GM23338 (cell line): ENCODE measurements at places on chromosomes 3 and 15. TPM values are rescaled to one million over a fixed set of nuclear protein-coding genes. Genes with fewer than 3 reads are reported as not detected.

The DNAJC17 gene
- total RNA-seq: 23.0 and 35.0 TPM in 2 replicates

The SLC49A4 gene
- total RNA-seq: 13.0 and 16.8 TPM in 2 replicates

DNA sequence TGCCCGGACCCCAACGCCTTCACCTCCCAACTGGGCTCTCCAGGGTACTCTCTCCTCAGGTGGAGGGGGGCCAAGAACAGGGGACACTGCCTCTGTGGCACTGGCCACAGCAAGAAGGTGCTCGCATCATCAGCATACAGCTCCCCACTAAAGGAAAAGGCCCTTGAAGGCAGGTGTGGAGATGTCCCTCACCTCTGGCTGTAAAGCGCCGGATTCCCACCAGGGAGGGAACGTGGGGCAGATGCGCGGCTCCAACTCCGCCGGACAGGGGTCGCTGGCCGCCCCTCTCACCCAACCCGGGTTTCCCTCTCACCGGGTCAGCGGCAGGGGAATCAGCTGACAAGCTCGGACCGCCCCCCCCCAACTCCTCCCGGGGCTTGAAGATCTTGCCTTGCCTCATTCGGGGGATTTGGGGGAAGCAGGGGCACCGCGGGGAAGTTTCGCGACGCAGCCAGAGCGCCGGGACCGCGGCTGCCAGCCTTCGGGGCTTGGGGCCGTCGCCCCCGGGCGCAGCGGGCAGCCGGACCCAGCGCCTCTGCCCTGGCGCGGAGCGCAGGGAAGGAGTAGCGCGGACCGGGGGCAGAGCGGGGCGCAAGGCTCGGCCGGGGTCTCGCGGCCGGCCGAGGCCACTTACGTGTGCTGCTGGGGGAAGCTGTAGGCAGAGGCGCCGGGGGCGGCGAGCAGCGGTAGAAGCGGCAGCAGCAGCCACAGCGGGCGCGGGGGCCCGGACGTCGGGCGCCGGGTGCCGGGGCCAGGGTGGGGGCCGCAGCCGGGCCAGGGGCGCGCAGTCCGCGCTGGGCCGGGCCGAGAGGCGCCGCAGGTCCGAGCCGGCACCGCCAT is 630 bp downstream of the CACNA2D2 start:
- peak; percentile 70 for DNase-seq

DNA sequence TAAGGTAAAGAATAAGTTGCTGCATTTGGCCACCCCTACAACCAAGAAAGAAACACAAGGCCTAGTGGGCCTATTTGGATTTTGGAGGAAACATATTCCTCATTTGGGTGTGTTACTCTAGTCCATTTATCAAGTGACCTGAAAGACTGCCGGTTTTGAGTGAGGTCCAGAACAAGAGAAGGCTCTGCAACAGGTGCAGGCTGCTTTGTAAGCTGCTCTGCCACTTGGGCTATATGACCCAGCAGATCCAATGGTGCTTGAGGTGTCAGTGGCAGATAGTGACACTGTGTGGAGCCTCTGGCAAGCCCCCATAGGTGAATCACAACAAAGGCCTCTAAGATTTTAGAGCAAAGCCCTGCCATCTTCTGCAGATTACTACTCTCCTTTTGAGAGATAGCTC is 491.3 kb downstream of the TAFA4 start:
- DNase-seq: no peak

GRCh38 chr15:29978411-29979382 is 104.1 kb upstream of the GOLGA8J start:
- DNase-seq: no peak

The USP3 gene
- total RNA-seq: 9.7 and 22.5 TPM in 2 replicates

DNA sequence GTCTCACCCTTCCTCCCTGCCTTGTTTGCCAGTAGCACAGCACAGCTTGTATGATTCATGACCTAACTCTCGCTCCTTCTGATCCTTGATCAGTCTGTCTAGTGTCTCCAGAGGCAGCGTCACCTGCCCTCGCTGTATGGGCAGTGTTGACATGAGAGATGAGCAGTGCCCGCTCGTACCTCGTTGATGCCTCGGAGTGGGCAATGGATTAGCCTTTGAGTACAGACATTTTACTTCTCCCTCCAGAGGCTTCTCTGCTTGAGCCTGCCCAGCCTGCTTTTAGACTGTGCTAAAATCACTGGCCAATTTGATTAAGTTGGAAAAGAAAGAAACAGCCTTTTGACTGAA is 569.0 kb downstream of the NTRK3 start:
- no peak for DNase-seq

- peak; percentile 73 for DNase-seq
Observed at GRCh38 chr3:97793420-97794019, 28.3 kb upstream of the CRYBG3 start.

DNA sequence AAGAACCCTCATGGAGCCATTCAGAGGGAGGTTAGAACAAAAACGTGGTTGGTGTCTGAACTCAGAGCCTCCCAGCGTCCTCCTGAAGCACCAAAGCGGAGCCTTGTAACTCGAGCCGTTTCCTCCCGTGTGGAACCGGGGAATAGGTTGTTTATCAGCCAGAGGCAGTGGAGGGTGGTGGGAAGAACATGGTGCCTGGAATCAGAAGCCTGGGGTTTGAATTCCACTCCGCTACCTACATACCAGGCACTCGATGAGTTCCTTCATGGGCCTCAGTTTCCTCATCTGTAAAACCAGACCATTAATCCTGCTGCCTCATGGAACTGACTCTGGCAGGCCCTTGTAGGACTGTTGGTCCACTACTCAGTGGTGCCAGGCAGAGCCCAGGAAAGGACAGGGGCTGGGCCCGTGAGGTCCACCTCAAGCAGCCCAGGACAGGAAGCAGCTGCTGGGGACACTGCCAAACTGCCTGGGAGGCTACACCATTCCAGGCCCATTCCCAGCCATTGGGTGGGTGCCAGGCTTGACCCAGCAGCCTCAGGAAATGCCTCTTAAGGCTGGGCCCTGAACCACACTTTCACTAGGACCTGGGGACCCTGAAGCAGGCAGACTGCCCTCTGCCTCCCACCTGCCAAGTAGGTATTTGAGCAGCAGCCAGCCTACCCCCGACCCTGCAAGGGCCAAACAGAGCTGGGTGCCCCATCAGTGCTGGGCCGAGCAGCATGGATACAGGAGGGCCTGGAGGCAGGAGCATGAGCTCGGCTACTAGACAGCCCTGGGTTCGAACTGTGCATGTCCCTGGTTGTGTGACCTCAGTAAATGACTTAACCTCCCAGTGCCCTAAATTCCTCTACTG is 33.4 kb downstream of the PRKCD start:
- peak; percentile 85 for DNase-seq

The CHDH gene
- total RNA-seq: 6.6 and 31.4 TPM in 2 replicates

DNA sequence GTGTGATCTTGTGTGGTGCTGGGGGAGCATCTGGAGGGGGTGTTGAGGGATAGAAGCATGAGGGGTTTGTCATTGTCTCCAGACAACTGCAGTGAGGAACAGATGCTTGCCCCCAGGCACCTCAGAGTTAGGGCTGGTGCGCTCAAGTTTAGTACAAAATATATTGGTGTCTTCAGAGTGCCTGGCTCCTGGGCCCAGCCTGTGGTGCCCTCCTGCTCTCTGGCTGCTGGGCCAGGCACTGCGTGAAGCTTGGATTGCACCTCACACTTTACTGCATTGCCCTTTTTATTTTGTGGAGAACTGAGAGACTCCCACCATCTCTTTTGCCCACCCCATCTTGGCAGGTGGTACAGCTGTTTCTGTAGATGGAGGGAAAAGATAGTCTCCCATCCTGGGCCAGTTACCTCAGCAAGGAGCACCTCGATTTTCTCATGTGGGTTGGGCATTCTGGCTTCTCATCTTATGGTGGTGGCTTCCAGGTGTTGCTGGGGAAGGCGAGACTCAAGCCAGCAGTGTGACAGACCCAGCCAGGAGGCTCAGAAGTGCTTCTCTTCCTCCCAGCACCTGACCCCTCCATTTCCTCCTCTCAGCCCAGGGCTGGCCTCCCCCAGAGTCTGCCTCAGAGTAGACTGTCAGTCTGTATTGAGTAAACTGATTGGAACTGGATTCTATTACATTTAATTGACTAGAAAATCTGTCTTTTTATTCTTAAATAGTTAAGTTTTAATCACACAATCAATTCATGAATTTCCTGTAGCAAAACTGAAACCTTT is 140.5 kb downstream of the DNAJB8 start:
- DNase-seq: no peak

The SAMD7 gene
- not detected in 2 replicates for total RNA-seq

- DNase-seq: no peak
Observed at GRCh38 chr3:46614431-46614830, 2.1 kb downstream of the FAM240A start.

- peak; percentile 38 for DNase-seq
Observed at GRCh38 chr15:66865622-66866611, 163.9 kb downstream of the SMAD6 start.

GRCh38 chr15:68986322-68986721 is 28.2 kb upstream of the NOX5 start:
- no peak for DNase-seq

DNA sequence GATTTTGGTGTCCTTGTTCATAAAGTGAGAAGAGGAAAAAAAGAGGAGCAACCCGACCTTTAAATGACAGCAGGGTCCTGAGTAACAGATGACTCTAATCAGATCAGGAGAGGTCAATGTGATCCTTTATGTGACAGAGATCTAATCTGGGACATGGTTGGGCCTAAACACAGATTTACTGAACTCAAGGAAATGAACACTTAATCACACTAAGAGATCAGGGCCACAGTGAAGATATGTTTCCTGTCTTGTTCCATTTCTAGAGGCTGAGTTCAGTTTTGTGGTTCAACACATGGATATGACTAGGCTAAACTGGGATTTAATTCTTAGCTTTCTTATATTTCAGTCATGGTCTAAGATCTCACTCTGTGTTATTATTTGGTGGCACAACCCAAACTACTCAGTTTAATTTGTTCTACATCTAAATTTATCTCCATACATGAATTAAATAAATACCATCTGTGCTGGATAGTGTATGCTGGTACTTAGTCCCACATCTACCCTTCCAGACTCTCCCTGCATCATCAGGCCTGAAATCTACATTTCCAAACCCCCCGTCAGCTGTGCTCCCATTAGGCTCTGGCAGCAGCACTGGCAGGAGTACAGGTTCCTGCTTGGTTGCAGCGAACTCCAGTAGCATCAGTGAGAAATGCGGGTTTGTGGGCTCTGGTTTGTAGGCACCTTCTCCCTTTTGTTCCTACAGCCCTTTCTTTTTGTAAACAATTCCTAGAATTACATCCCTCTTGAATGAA is 22.6 kb downstream of the SFMBT1 start:
- peak; percentile 39 for DNase-seq

- peak; percentile 95 for DNase-seq
Observed at GRCh38 chr3:47475570-47476329, at the start of gene SCAP. Gene SCAP, minus strand, starts transcription at chr3:47475941. Its CDS starts 32,948 bp downstream, at chr3:47442993.

DNA sequence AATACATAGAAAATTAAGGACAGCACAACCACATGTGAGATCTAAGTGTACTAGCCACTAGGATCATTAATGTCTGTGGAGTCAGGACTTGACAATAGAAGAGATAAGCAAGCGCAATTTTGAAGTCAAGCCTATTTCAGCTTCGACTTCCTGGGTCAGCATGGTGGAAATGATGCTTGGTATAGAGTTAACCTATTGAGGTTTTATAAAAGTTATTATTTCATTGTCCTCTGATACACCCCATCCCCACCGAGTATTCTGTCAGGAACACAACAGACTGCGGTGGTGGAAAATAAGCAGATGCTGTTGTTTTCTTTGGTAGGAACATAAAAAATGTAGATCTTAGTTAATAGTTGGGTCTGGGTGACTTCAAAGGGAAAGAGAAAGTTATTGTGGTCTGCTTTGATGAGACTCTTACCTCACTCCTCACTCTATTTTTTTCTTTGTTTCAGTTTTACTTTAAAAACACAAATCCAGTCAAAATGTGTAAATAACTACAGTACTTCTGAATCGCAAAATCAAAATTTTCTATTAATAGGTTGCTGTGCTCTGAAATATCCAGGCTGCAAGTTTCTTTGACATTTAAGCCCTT is 82.1 kb downstream of the IL5RA start:
- no peak for DNase-seq

GRCh38 chr3:8619548-8619947 is 25.1 kb downstream of the SSUH2 start:
- no peak for DNase-seq

The ACTC1 gene
- total RNA-seq: 18.6 and 26.2 TPM in 2 replicates

The WNT7A gene
- 0.04 TPM in 1 of 2 replicates, not detected in the other for total RNA-seq

GRCh38 chr3:174822320-174822719 is 36.8 kb upstream of the NAALADL2 start:
- DNase-seq: no peak

The CPNE4 gene
- total RNA-seq: 4.1 and 6.5 TPM in 2 replicates

- DNase-seq: no peak
Observed at GRCh38 chr15:91050128-91050455, 27.7 kb upstream of the VPS33B start.

DNA sequence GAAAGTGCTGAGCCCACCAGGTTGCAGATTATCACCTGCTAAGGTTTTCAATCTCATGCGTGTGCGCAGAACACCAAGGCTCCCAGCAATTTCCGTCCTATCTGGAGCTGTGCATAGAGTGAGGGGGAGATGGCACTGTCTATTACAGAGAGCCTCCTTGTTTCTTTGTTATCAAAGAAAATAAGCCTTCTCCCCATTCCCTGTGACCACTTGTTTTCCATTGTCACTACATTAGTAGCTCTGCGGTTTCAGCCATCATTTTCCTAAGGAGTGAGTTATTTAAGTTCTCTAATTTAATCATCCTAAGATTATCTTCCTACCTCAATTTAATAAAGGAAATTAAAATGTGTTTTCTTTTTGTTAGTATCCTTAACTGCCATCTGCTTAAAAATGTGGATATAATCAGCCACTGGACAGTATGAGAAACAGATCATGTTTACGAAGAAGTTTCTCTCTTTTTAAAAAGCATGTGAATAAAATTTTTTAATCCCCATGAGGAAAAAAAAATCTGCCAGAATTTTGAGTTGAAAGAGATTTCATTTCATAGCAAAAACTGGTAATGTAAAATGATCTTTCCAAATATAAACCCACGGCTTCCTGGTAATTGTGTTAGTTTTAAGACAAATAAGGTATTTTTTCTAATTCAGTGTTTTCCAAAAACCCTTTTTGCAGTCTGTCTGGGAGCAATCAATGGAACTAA is 172.3 kb upstream of the UBE2E1 start:
- no peak for DNase-seq

- DNase-seq: peak; percentile 24
Observed at GRCh38 chr3:197682713-197683112, 54.0 kb downstream of the RUBCN start.

- DNase-seq: no peak
Observed at GRCh38 chr3:127784865-127785710, 37.2 kb downstream of the MGLL start.

DNA sequence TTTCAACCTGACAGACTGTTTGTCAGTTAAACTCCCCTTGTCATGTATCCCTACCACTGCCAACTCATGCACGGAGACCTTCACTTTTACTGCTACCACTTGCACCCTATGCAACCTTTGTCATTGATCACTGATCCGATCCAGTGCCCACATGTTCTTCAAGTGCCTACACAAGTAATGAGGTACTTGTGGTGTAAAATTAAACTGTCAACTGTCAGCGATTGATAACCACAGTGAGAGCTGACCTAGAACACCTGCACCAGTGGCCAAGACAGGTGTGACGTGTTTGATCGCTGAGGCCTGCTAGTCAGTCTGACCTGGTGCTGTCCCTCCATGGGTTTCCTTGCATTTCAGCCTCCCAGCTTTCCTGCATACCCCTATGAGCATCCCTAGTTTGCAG is 55.6 kb downstream of the MECOM start:
- no peak for DNase-seq

The WDR6 gene
- 151 and 156 TPM in 2 replicates for total RNA-seq

The CCDC39 gene
- 0.52 TPM in 1 of 2 replicates, not detected in the other for total RNA-seq
